ENCODE measurements at places on chromosomes 7 and 10. TPM values are rescaled to one million over a fixed set of nuclear protein-coding genes. Genes with fewer than 3 reads are reported as not detected.
A peak's percentile ranks its signal among the peaks of the same experiment; 100 is the strongest.

Gene APBB1IP
- 80.9 TPM for total RNA-seq

Gene ASB10
- total RNA-seq: not detected

Gene ACSM6
- not detected for total RNA-seq

Gene SCART1
- total RNA-seq: 15.3 TPM

Gene WNT2
- total RNA-seq: not detected

Gene CRPPA
- total RNA-seq: 0.68 TPM

Gene RBM20
- total RNA-seq: not detected

Gene NKX1-2
- total RNA-seq: not detected

Gene SFRP5
- not detected for total RNA-seq

Gene ADARB2
- total RNA-seq: 3.0 TPM

Gene SFTPA1
- not detected for total RNA-seq

Gene CTAGE8
- total RNA-seq: 1.4 TPM

Gene CYP2C8
- 0.15 TPM for total RNA-seq

Gene PHKG1
- 2.2 TPM for total RNA-seq

Gene CACNB2
- not detected for total RNA-seq

GRCh38 chr10:68330852-68331454 is 911 bp upstream of the HNRNPH3 start:
- peaks cover 35% of the 10 kb centered on the region for H3K36me3 ChIP-seq
- peak overlapping the region; percentile 100 for H3K4me3 ChIP-seq
- H3K4me1 ChIP-seq: peaks cover 37% of the 10 kb centered on the region

DNA sequence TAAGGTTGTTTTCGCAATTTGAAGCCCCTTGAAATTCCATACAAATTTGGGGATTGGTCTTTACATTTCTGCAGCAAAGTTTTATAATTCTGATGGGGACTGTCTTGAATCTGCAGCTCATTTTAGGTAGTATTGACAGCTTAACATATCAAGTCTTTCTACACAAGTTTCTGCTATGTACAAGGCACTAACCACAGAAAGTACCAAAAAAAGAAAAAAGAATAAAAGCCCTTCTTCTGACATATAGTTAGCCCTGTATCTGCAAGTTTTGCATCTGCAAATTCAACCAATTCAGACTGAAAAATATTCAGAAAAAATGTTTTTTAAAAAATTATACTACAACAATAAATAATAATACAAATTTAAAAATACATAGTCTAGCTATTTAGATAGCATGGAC is 15.3 kb downstream of the POT1 start:
- no peak overlapping the region for H3K4me3 ChIP-seq
- peaks cover 9% of the 10 kb centered on the region for H3K36me3 ChIP-seq
- peaks cover 4% of the 10 kb centered on the region for H3K4me1 ChIP-seq
- no peak overlapping the region for H3K27ac ChIP-seq
- DNase-seq: no peak
- H3K27me3 ChIP-seq: no peaks in the 10 kb centered on the region

- no peaks in the 10 kb centered on the region for H3K4me1 ChIP-seq
- DNase-seq: no peak
- H3K27me3 ChIP-seq: no peaks in the 10 kb centered on the region
- no peak overlapping the region for H3K27ac ChIP-seq
- H3K36me3 ChIP-seq: no peaks in the 10 kb centered on the region
These were observed 176.9 kb upstream of the ZWINT start for GRCh38 chr10:56537984-56538383.

GRCh38 chr10:19816411-19817230 is at the start of gene PLXDC2:
Gene PLXDC2, plus strand, starts transcription at chr10:19816432.
- H3K4me3 ChIP-seq: no peak within 1 kb of the TSS
- H3K4me1 ChIP-seq: peaks cover 1% of the 10 kb centered on the region
- no peak within 1 kb of the TSS for H3K27ac ChIP-seq
- H3K27me3 ChIP-seq: peaks cover 35% of the 10 kb centered on the region

- no peak overlapping the region for H3K4me3 ChIP-seq
- H3K27ac ChIP-seq: no peak overlapping the region
- no peaks in the 10 kb centered on the region for H3K36me3 ChIP-seq
- H3K27me3 ChIP-seq: peaks cover 2% of the 10 kb centered on the region
- DNase-seq: no peak
- H3K4me1 ChIP-seq: peaks cover 7% of the 10 kb centered on the region
These were observed 101.6 kb downstream of the TES start for GRCh38 chr7:116311816-116312471.

GRCh38 chr7:47832105-47832715 is 116.1 kb downstream of the PKD1L1 start:
- no peaks in the 10 kb centered on the region for H3K36me3 ChIP-seq
- DNase-seq: no peak
- H3K27ac ChIP-seq: no peak overlapping the region
- H3K4me1 ChIP-seq: no peaks in the 10 kb centered on the region

- no peak for DNase-seq
- H3K36me3 ChIP-seq: peaks cover 11% of the 10 kb centered on the region
- peaks cover 85% of the 10 kb centered on the region for H3K4me1 ChIP-seq
- no peaks in the 10 kb centered on the region for H3K27me3 ChIP-seq
These were observed 94.8 kb downstream of the GRK5 start for GRCh38 chr10:119302172-119302571.

DNA sequence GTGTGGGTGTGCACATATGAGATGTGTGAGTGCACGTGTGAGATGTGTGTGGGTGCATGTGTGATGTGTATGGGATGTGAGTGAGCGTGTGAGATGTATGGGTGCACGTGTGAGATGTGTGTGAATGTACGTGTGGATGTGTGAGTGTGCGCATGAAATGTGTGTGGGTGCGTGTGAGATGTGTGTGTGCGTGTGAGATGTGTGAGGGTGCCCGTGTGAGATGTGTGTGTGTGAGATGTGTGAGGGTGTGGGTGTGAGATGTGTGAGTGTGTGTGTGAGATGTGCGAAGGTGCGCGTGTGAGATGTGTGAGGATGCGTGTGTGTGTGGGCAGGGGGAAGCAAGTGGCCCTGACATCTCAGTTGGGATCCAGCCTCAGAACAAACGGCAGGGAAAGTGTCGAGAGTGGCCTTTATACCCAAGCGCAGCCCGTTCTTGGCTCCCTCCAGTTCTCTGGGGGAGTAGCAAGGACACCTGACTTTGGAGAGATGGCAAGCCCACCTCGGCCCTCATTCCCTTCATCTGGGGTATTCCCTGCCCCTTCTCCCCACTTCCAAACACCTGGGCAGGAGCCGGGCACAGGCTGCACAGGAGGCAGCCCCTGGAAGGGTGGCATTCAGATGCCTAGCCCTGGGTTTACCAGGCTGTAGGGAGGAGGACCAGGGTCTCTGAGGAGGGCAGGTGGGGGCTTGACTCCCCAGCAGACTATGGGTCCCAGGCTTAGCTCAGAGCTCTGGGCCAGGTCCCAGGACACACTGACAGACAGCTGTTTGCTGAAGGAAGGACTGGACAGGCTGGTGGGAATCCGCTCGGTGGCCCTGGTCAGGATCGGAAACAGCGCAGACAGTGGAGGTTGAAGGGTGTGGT is 31.6 kb downstream of the PPIF start:
- H3K4me1 ChIP-seq: peaks cover 2% of the 10 kb centered on the region
- no peaks in the 10 kb centered on the region for H3K36me3 ChIP-seq
- H3K4me3 ChIP-seq: no peak overlapping the region
- DNase-seq: peak; percentile 7
- H3K27ac ChIP-seq: no peak overlapping the region
- peaks cover 1% of the 10 kb centered on the region for H3K27me3 ChIP-seq

DNA sequence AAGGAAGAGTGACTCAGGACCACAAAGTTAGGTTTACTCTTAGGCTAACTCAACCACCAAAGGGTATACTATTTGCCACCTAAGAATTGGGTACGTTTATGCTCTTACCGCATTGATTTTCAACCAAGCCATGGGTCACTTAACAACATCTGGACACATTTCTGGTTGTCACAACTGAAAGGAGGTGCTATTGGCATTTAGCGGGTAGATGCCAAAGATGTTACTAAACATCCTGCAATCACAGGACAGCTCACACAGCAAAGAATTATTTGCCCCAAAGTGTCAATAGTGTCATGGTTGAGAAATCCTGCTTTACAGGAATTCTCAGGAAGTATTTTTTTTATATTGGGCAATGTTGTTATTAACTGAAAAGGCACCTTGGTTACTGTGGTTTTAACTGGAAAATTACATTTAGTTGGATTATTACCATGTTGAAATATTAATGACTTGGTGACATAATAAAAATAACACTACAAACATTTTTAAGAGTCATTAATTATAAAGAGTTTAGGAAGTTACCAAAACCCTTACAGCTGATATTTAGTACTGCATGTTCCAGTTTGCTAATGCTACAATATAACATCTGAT is 185.0 kb upstream of the TMEM196 start:
- DNase-seq: no peak
- H3K27ac ChIP-seq: no peak overlapping the region
- no peaks in the 10 kb centered on the region for H3K4me1 ChIP-seq

- no peaks in the 10 kb centered on the region for H3K27me3 ChIP-seq
- H3K4me1 ChIP-seq: no peaks in the 10 kb centered on the region
- DNase-seq: no peak
- H3K36me3 ChIP-seq: no peaks in the 10 kb centered on the region
These were observed 167.2 kb upstream of the HGF start for GRCh38 chr7:81937091-81937490.

GRCh38 chr10:89384474-89385340 is 6.9 kb downstream of the IFIT1B start:
- no peaks in the 10 kb centered on the region for H3K36me3 ChIP-seq
- peaks cover 2% of the 10 kb centered on the region for H3K4me1 ChIP-seq
- H3K27ac ChIP-seq: no peak overlapping the region
- DNase-seq: no peak
- H3K27me3 ChIP-seq: peaks cover 7% of the 10 kb centered on the region

GRCh38 chr10:131785121-131785460 is 115.7 kb upstream of the PPP2R2D start:
- no peaks in the 10 kb centered on the region for H3K4me1 ChIP-seq
- H3K27ac ChIP-seq: no peak overlapping the region
- H3K36me3 ChIP-seq: no peaks in the 10 kb centered on the region
- no peak overlapping the region for H3K4me3 ChIP-seq
- DNase-seq: no peak

DNA sequence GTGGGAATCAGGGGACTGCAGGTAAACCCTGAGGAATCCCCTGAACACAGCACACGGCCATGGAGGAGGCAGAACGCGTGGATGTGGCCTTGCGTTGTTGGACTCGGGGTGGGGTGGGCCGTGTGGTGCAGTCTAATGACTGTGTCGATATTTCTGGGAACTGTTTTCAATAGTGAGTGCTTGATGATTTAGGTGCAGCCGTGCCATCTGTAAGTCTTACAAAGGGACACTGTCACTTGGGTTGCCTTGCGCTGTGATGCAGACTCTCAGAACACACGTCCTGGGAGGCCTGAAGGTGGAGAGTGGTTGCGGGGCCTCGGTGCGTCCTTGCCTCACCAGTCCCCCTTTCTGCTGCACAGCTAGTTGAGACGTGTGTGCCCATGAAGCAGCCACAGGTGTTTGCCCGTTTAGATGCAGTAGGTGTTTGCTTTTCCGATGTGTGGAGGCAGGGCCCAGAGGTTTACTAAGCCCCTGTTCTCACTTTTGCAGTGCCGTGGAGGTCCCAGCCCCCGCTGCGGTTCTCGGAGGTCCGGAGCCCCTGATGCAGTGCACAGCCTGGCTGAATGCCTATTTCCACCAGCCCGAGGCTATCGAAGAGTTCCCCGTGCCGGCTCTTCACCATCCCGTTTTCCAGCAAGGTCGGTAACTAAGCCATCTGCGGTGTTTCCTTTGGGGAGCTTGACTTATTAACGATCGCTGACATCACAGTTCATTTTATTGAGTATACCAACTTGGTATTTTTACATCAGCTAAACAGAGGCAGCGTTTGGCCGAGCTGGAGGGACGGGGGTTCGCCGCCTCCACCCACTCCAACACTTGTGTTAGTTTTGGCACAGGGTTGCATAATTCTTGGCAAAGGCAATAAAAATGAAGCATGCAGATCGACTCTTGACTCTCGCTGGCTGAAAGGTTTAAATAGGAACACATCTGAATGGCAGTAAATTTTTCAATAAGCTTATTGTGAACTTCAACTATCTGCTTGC is 240.7 kb downstream of the MGMT start:
- no peak overlapping the region for H3K27ac ChIP-seq
- no peaks in the 10 kb centered on the region for H3K4me1 ChIP-seq
- no peak for DNase-seq
- no peaks in the 10 kb centered on the region for H3K27me3 ChIP-seq

GRCh38 chr7:42021631-42022030 is 215.4 kb downstream of the GLI3 start:
- no peak overlapping the region for H3K27ac ChIP-seq
- H3K4me3 ChIP-seq: no peak overlapping the region
- DNase-seq: no peak
- no peaks in the 10 kb centered on the region for H3K36me3 ChIP-seq

DNA sequence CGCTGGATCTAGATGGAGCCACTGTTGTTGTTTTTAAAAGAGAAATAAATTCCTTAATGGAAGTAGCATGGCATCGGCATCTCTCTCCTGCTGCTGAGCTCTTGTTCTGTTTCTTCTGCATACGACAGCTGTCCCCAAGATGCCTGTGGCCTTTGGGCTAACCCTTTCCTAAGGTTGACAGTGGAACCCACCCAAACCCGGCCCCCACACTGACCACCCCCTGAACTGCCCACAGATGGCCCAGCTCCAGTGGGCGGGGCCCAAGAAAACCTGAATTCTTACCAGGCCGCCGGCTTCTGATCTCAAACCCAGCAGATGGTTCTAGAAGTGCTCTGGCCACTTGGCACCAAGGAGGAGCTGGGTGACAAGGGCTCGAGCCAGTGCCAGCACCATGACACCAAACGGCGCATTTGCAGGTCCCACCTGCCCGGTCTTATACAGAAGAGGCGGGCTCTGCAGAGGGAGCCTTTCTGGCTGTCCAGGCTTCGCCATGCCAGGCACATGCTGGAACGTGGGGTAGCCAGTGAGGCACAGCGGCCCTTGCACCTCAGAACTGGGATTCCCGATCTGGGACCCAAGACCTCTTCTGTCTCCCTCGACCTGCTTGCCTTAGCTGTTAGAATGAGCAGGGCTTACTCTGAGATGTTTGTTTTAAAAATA is 82.7 kb downstream of the RGS10 start:
- peaks cover 12% of the 10 kb centered on the region for H3K36me3 ChIP-seq
- H3K27me3 ChIP-seq: peaks cover 5% of the 10 kb centered on the region
- peaks cover 21% of the 10 kb centered on the region for H3K4me1 ChIP-seq

- H3K36me3 ChIP-seq: peaks cover 18% of the 10 kb centered on the region
- no peak overlapping the region for H3K27ac ChIP-seq
- peaks cover 17% of the 10 kb centered on the region for H3K4me1 ChIP-seq
These were observed 3.9 kb downstream of the UBE2H start for GRCh38 chr7:129948877-129949291.

DNA sequence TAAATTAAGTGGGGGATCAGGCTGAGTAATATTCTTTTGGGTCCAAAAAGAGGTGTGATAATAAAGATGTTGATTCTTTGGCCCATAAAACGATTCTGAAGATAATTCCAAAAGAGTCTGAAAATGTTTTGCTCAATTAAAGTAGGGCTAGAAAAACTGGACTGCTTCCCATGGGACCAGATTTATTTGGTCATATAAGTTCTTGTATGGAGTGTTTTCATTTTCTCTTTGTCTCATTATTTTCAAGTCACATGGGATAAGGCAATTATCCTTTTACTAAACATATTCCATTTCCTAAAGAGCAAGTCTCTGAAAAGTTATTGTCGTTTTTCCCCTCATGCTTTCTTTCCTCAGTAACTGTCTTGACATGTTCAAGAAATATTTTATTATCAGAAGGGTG is 41.5 kb downstream of the CDK6 start:
- H3K27me3 ChIP-seq: no peaks in the 10 kb centered on the region
- no peak for DNase-seq
- H3K4me1 ChIP-seq: peaks cover 47% of the 10 kb centered on the region
- no peak overlapping the region for H3K4me3 ChIP-seq
- no peak overlapping the region for H3K27ac ChIP-seq

Measured in activated CD4-positive, alpha-beta memory T cell treated with anti-CD3 and anti-CD28 coated beads, Interleukin-2, amount 10 ng/mL, durations not matched to agents 7 days and 5 days (primary cell).